ENCODE measurements at places on chromosomes 12 and 14. TPM values are rescaled to one million over a fixed set of nuclear protein-coding genes. Genes with fewer than 3 reads are reported as not detected.

The CLEC2A gene
- not detected for total RNA-seq

The PLA2G1B gene
- not detected for total RNA-seq

The NYNRIN gene
- 4.2 TPM for total RNA-seq

The CISTR gene
- not detected for total RNA-seq

The DPF3 gene
- total RNA-seq, result 19.9 TPM

The LMNTD1 gene
- not detected for total RNA-seq

The SMCO2 gene
- 0.22 TPM for total RNA-seq

The KRT77 gene
- not detected for total RNA-seq

The STAC3 gene
- total RNA-seq, result 0.43 TPM

The NPFF gene
- not detected for total RNA-seq

The TSPAN11 gene
- total RNA-seq, result 0.14 TPM

The CIPC gene
- total RNA-seq, result 10.5 TPM

The KRAS gene
- 19.2 TPM for total RNA-seq

The ABCC9 gene
- 0.22 TPM for total RNA-seq

The CLEC12A gene
- total RNA-seq, result not detected

The ANO4 gene
- total RNA-seq, result 4.9 TPM

The CCDC184 gene
- 0.29 TPM for total RNA-seq

The RALGAPA1 gene
- 21.7 TPM for total RNA-seq

The CMA1 gene
- total RNA-seq, result not detected

The PIWIL1 gene
- not detected for total RNA-seq

The ADAMTS20 gene
- not detected for total RNA-seq

The ESPL1 gene
- total RNA-seq, result 19.0 TPM

The BORCS5 gene
- total RNA-seq, result 10.6 TPM

The AICDA gene
- not detected for total RNA-seq

The FGF23 gene
- not detected for total RNA-seq

The SLC25A3 gene
- 815 TPM for total RNA-seq

The SERPINA9 gene
- total RNA-seq, result not detected

The AACS gene
- 46.5 TPM for total RNA-seq

The FAM90A1 gene
- 0.14 TPM for total RNA-seq

The SYNE3 gene
- 16.9 TPM for total RNA-seq

The NTF3 gene
- total RNA-seq, result 10.5 TPM

The FAM181A gene
- total RNA-seq, result not detected

The SLC39A9 gene
- total RNA-seq, result 132 TPM

The NTN4 gene
- 16.3 TPM for total RNA-seq

The CCDC177 gene
- total RNA-seq, result not detected

The SCN8A gene
- 0.88 TPM for total RNA-seq

The ACSS3 gene
- 7.7 TPM for total RNA-seq

The ACOT6 gene
- not detected for total RNA-seq

The NDRG2 gene
- 1.7 TPM for total RNA-seq

The IFNG-AS1 gene
- total RNA-seq, result not detected

The MYO1H gene
- total RNA-seq, result not detected

The SIX1 gene
- total RNA-seq, result 0.57 TPM

The CEBPE gene
- not detected for total RNA-seq

The DLK1 gene
- total RNA-seq, result not detected

Measured in placental pericyte (primary cell).